ENCODE measurements at places on chromosomes 6 and 20.

DNA sequence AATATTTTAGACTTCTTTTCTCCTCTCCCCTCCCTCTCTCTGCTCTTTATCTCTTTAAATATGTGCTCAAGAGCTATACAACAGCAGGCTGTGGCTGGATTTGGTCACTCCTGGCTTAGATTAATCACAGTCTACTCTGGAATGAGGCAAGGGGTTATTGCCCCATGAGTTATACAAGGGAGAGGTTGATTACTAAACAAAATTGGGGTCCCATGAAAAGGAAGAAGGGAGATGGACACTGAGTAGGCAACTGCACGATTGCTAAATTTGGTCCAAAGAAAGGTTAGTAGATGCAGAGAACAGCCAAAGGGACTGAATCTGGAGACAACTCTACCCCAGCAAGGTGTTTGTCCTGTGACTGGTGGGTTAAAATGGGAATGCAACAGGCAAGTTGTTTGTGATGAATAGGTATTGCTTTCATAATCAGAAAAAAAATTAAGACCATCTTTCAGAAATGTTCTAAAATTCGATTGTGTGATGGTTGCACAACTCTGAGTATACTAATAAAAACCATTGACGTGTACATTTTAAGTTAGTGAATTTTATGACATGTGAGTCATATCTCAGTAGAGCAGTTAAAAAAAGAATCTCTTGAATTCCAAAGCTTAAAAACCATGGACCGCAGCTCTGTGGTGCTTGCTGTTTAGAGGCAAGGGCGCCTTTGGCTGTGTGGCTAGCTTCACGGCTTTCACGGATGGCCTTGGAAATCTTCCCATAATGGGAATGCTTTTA is 57.1 kb downstream of the KIZ start:
- DNase-seq = peak; percentile 98

DNA sequence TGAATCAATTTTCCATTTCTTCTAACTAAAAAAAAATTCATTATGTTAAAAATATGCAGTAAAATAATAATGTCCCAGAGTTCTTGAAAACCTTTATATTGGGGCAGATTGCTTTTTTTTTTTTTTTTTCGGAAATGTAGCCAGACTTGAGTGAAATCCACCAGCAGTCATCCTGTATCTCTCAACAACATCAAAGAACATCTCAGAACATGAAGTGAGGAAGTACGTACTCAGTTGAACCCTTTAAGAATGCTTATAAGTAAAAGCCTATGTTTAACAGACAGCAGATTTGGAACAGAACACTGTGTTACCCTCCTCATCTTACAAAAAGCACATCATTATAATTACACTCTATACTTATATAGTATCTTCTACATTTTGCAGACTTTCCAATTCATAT is 51.0 kb upstream of the SUPT3H start:
- DNase-seq = no peak

- no peak for DNase-seq
These were observed 532 bp upstream of the SLC35F1 start for GRCh38 chr6:117906507-117906957.

DNA sequence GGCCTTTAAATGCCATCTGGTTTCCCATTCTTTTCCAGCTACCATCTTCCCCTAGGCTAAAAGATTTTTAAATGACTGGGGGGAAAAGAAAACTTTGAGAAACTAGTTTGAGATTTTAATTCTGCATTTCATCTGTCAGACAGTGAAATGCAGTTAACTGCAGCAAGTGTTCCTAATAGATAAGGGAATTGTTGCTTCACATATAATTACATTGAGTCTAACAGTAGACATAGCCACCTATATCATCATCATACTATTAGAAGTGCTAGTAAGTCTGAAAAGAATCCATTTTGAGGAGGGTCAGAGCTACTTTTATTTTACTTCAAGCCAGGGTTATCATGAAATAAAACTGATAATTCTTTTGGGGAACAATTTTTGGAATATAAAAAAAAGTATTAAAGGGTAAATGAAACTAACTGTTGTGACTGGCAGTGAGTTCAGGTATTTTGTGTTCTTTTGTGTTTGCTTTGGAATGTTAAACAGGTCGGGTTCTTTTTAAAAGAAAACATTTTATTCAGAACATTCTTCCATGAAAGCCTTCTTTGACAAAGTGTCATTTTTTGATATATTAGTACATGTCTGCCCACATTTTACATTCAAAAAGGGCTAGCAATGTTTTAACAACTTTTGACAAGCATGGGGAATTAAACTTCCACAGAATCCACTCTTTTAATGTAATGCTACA is 170.1 kb downstream of the HS3ST5 start:
- DNase-seq = no peak

DNA sequence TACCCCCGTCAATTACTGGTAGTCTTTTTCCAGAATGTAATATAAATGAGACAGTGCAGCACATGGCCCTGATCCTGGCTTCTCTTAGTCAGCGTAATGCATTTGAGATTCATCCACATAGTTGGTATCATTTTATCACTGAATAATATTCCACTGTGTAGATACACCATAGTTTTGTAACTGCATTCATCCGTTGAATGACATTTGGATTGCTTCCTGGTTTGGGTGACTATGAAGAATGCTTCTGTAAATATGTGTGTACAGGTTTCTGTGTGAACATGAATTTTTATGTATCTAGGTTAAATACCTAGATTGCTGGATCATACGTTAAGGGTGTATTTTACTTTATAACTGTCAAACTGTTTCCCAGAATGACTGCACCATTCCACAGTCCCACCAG is 62.6 kb upstream of the STMND1 start:
- DNase-seq = no peak

- peak; percentile 95 for DNase-seq
These were observed 23.8 kb downstream of the ANKS1A start for GRCh38 chr6:34912715-34913464.

DNA sequence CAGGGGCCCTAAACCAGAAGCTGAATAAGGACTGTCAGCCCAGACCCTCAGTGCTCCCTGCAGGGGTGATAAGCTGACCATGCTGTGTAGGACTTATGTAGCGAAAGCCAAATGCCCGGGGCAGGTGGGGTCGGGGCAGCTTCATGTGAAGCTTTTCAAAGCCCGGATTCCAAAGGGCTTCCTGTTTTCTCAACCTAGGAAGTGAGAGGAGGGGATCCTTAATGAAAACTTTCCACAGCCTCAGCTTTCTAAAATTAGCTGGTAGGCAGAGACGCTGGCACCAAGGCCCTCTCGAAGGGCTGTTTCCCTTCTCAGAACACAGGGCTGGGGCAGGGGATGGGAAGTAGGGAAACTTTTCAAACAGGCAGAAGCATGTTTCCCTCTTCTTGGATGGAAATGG is 148.9 kb downstream of the NFATC2 start:
- DNase-seq = no peak

GRCh38 chr6:152148412-152148811 is 340.9 kb downstream of the ESR1 start:
- no peak for DNase-seq

DNA sequence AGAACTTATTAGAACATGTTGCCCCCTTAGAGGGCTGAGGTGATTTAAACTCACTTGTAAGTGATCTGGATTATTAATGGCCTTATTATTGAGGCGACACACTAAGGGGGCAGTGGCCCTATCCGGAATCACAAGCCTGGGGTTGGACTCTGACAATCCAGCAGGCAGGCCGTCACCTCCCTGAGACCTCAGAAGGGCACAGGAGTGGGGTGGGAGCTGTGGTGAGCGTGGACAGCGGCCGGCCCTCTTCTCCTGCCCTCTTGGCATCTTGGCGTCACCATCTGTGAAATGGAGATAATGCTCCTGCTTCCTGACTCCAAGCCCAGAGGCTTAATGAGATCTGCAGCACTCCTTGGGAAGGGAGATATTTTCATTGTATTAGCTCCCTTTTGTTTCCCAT is 15.6 kb upstream of the UQCC2 start:
- DNase-seq = no peak

GRCh38 chr20:61178551-61179071 is 73.5 kb upstream of the CDH4 start:
- no peak for DNase-seq

- no peak for DNase-seq
These were observed 177.2 kb upstream of the DTNBP1 start for GRCh38 chr6:15839969-15840541.

GRCh38 chr6:161143663-161144430 is 130.0 kb downstream of the AGPAT4 start:
- no peak for DNase-seq

DNA sequence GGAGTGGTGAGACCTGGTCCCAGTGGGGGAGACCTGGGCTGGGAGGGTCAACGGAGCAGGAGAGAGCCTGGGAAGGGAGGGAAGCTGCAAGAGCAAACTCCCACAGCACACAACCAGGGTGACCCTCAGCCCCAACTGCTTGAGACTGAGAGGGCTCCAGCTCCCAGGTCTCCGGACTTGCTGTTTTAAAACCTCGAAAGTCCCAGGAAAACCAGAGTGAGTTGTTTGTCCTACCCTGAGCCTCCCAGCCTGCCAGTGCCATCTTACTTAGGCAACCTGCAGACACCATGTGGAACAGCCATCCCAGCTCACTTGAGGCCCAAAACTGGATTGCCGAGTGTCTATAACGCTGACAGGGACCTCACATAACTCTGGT is 4.8 kb upstream of the NTSR1 start:
- peak; percentile 62 for DNase-seq

- DNase-seq = peak; percentile 58
These were observed 33.4 kb upstream of the AAR2 start for GRCh38 chr20:36202891-36203338.

DNA sequence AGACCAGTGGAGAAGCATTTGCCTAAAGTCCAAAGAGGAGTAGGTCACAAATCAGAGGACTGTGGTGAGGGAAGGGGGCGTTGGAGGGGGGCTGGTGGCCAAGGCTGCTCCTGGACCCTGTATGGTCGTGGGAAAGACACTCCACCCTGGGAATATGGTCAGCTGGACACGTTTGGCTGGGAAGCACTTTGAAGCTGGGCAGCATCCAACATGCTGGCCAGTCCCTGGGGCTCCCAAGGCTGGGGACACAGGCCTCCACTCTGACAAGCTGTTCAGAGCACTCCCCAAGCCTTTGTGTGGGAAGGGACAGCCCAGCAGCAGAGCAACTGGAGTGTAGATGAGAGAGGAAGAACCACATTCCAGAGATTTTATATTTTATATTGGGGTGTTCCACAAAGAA is 203.2 kb downstream of the ANKRD60 start:
- no peak for DNase-seq

- peak; percentile 68 for DNase-seq
These were observed 43.5 kb upstream of the TIAM2 start for GRCh38 chr6:154951345-154952200.

DNA sequence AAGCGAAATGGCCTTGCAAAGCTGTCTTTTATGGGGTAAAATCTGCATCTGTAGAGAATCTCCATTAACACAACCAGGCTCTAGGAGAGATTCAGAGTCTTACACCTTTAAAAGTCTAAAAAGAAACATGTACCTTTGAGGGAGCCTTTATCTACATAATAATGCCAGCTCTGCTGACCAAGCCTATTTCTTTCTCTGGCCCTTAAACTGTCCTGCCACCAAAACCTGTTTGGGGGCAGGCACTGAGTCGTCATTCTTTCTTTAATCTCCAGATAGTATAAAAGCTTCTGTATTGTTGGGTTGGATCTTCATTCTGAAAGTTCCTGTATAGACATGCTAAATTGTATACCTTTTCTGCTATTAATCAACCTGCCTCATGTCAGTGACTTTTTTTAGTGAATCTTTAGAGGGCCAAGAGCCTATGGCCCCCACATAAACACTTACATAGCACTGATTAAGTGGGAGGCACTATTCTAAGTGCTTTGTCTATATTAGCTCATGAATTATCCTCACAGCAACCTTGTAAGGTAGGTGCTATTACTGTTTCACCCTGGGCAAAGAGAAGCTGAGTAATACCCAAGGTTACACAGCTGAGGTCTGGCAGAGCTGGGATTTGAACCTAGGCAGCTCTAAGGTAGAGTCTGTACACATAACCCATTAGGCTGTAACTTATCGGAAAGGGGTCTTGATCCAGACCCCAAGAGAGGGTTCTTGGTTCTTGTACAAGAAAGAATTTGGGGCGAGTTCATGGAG is 232.3 kb upstream of the DTNBP1 start:
- DNase-seq = no peak

DNA sequence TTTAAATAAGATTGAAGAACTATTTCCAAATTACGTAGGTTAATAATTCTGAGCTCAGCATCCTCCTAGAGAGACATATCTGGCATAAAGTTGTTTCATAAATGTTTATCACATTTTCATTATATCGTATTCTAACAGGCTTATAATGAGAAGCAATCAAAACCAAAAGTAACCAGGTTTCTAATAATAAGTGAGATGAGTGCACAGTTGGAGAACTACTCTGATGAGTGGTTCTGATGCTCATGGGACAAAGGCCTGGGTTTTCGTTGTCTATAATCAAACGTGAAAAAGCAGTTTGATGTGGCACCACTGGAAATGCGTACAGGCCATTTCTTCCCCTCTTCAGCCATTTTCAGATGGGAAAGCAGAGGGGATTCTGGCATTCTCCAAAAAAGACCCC is 4.7 kb upstream of the SERPINB6 start:
- no peak for DNase-seq

Data from M059J (cell line).